ENCODE measurements at places on chromosomes 3 and 15.

- no peak for DNase-seq
These were observed 102.7 kb upstream of the FGF7 start for GRCh38 chr15:49320351-49320750.

GRCh38 chr3:134619884-134620445 is 30.9 kb downstream of the KY start:
- no peak for DNase-seq

- DNase-seq: no peak
These were observed 250.8 kb upstream of the CBLB start for GRCh38 chr3:106119614-106120082.

DNA sequence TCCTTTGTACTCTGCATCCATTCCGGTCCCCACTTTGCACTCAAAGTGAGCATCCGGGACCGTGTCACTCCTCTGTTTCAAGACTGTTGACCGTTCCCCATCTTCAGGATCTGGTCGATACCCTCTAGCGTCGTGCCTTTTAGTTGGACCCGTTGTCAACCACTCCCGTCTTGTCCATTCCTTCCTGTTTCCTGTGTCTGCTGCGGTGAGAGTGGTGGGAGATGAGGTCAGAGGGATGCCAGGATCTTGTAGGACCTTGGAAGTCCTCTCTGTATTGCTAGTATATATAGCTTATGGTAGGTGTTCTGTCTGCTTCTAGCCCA is 624 bp downstream of the BRK1 start:
- DNase-seq: no peak

- DNase-seq: no peak
These were observed 1.7 kb downstream of the NR2C2 start for GRCh38 chr3:14949126-14949525.

DNA sequence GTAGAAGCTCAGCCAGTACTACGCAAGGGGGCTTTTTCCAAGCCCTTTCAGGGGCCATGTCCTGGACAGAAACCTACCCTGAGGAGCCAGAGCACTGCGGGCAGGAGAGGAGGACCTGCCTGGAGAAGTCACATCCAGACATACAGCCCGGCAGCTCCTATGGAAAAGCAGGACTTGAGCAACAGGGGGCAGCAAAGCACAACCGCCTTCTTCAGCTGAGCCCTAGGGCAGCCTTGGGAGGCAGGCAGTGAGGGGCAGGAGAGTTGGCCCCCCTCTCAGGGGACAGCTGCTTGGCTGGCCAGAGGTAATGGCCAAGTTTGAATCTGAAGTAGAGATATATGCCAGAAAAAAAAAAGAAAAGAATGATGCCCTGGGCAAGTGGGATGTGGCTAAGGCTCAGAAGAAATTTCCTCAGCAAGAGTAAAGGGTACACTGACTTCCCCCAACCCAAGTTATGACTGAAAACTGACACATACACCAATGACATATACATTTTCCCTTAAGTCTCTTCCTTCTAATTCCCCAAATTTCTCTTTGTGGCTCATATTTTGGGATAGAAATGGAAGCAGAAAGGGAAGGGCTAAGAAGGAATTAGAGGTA is 56.9 kb downstream of the CYP19A1 start:
- DNase-seq: peak; percentile 82

DNA sequence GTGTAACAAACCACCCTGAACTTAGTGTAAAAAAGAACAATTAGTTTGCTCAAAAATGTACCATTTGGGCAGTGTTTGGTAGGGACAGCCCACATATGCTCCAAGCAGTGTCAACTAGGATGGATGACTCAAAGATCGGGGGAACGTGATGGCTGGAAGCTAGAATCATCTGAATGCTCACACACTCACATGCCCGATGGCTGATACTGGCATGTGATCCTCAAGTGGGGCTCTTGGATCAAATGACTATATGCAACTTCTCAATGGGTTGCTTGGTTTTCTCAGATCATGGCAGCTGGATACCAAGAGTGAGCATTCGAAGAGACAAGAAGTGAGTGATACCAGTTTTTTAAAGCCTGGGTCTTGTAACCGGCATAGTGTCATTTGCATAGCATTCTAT is 335.9 kb upstream of the KCNMB2 start:
- DNase-seq: no peak

DNA sequence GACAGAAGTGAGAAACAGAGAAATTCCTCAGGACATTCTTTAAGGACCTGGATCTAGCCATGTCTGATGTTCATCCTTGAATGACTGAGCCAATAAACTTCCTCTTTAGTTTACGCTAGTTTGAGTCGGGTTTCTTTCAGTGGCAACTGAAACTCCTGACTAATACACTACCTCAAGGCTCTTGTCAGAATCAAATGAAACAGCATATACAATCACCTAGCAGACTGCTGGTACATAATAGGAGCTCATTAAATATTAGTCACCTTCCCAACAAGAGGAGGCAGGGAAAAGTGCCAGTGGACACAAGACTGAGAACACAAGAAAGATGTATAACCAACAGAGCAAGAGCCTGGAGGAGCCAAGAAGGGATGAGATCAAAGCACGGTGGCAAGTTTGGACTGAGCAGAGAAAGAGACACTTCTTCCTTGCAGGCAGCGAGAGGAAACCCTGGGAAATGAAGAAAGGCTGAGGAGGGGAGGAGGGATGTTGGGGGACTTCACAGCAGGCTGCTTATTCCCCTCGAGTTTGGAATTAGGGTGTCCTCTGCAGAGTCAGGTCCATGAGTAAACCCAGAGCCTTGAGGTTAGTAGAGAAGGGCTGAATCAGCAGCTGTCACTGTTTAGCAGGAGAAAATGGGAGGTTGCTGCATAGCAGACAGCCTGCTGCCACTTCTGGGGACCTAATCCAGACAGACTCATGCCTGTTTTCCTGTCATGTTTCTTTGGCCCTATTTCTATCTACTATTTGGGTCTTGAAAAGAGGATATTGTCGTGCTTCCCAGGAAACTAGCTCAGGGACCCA is 73.3 kb downstream of the MRPL46 start:
- no peak for DNase-seq

GRCh38 chr3:160948273-160948672 is 156.9 kb downstream of the B3GALNT1 start:
- no peak for DNase-seq

- DNase-seq: no peak
These were observed 523.2 kb upstream of the ZNF717 start for GRCh38 chr3:76308541-76308940.

GRCh38 chr3:118778201-118778600 is 256.4 kb downstream of the IGSF11 start:
- no peak for DNase-seq

DNA sequence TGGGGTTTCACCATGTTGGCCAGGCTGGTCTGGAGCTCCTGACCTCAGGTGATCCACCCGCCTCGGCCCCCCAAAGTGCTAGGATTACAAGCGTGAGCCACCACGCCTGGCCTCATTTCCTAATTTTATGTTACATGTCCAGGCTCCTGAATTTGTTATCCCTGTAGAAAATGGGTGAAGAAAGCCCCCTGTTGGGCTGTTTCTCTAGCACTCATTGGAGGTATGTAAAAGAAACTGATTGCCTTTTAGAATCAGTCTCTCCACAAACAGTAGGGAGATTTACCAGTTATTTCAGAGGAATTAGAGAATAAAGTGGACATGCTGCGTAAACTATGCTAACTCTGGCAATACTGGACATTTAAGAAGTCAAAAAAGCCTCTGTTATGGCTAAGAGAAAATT is 364.1 kb upstream of the TBL1XR1 start:
- DNase-seq: no peak

DNA sequence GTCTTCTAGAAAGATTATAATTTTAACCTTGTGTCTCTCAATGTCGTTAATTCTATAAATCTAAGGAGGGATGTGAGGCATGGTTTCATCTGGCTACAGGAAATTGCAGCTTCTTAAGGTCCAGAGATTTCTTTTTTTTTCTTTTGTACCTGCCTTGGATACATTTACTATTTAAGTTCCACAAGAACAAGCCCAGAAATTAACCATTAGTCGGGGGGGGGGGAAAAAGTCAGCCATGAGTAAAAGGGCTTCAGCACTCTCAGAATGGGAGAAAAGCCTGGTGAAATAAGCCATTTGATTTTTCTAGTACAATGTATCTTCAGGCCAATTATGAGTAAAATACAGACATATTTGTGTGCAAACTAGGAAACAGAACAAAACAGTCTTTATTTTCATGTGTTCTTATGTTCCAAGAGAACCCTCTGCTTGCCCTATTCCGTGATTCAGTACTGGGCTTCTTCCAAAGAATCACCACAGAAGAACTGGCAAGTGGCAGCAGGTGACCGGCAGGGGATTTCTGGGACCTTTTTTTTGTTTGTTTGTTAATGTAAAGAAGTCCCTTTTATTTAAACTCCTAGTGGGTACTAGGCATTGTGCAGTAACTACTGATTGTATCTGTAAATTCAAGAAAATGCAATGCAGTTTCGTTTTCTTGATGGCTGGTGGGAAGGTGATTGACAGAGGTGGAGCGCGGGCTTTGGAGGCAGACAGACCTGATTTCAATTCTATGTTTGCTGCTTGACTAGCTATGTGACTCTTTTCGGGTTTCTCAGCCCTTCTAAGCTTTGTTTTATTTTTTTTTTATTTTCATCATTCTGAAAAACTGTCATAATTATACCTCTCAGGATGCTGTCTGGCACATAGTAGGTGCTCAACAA is 82.5 kb downstream of the PEX5L start:
- DNase-seq: no peak

- peak; percentile 76 for DNase-seq
These were observed 57.2 kb downstream of the SEC22A start for GRCh38 chr3:123258811-123259420.

DNA sequence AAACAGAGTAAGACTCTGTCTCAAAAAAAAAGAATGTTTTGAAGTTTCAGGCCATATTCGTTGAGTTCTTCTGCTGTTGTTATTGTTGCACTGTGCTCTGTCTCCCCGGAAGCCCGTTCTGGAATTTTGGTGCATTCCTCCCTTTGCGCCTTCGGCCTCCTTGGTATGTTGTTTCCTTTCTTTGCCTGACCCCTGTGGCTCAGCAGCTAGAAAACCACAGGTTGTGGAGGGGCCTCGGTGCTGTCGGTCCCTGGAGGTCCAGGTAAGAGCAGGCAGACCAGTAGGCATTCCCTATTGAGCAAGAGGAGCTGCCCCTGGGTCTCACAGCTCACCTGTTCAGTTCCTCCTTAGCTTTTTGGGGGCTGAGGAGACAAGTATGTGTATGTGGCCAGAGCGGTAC is 51.0 kb upstream of the DLG1 start:
- no peak for DNase-seq

DNA sequence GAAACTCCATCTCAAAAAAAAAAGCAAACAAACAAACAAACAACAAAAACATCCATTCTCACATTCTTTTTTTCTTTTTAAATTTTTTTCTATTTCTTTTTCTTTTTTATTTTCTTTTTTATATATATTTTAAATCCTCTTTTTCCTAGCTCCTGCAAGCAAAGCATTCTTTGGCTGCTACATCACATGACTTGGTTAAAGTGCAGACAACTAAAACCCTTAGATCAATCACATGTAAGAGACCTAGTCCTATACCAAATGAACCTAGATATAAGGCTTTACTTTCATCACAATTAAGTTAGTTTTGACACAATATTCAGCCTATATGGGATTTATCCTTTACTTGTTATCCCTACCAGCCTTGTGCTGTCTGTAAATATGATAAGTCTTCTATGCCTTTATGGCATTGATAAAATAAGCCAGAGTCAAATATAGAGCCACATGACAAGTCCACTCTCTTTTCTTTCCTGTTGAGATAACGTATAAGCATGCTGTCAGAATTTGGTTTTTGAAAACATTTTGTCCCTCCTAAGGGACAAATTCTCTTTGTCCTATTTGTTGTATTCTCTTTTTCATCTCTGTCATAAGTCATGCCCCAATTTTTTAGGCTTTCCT is 11.3 kb downstream of the UBR1 start:
- no peak for DNase-seq

DNA sequence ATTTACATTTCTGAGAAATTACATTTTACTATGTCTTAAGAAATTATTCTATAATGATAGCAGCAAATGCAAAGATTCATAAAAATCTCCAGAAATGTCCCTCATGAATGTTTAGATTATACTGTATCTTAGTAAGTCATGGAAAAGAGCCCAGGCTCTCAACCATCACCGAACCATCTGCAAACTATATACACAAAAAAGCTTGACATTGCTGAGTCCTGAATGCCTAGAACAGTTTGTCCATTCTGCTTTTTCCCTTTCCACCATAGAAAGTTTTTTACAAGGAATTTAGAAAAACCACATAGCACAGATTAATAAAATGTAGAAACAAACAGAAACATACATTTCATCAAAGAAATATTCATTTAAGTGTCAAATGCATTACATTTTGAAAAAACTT is 83.6 kb downstream of the MYO9A start:
- DNase-seq: no peak

GRCh38 chr3:13188975-13189374 is 115.7 kb upstream of the IQSEC1 start:
- no peak for DNase-seq

DNA sequence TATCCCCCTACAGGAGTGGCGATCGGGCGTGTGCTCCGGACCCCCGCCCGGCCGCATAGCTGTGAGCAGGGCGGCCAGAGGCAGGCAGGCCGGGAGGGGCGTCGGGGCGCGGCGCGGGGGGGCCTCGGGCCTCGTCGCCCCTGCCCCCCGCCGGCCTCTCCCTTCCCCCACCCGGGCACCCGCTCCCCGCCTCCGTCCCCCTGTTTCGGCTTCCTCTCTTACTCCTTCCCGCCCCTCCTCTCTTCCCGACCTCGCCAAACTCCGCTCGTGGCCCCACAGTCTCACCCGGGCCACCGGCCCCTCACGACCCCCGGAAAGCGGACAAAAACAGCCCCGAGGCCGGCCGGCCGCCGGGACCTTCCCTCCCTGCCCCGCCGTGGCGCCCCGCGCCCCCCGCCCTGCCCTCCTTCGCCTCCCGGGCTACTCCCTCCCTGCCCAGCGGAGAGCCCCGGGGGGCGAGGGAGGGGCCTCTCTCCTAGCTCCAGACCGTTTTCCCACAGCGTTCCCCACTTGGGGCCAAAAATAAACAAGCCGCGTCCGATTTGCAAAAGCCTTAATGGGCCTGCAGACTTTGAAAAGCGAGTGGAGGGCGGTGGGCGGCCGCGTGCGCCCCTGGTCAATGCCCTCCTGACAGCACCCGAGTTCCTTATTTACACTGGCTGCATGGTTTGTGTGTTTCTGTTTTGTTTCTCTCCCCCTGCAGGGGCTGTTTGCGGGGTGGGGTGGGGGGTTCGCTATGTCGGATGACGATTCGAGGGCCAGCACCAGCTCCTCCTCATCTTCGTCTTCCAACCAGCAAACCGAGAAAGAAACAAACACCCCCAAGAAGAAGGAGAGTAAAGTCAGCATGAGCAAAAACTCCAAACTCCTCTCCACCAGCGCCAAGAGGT is 1.0 kb downstream of the UBE2E1 start:
- peak; percentile 74 for DNase-seq

DNA sequence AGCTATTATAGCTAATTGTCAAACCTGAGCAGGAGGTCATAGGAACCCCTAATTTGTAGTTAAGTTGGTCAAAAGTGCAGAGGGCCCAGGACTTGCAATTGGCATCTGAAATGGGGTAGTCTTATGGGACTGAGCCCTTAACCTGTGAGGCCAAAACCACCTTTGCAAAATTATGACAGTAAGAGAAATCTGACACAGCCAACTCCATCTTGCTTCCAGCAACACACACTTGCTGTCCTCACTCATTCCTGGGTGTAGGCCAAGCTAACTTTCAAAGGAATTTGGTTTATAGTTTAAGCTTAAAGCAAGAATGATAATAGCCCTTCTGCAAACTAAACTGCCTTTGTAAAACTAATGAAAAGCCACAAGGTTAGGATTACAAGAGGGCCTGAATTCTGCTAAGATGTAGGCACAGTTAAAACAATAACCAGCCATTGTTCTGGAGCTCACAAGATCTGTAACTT is 57.6 kb upstream of the FRMD4B start:
- no peak for DNase-seq
